ENCODE measurements at places on chromosomes 6 and 20.

DNA sequence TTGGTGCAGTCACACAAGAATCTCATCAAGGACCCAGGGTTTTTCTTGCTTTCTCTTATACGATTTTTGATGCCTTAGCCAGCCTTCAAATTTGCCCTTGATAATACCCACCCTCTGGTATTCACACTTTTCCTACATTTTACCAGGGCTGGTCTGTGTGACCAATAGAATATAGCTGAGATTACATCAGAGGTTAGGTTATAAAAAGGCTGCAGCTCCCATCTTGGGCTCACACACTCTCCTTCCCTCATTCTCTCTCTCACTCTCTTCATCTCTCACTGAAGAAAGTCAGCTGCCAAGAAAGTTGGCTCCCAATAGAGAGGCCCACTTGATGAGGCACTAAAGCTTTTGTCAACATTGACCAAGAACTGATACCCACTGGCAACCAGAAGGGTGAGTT is 4.1 kb upstream of the PNPLA1 start:
- DNase-seq, result no peak

GRCh38 chr6:112279031-112279935 is 24.9 kb upstream of the LAMA4 start:
- no peak for DNase-seq

GRCh38 chr6:72789145-72789544 is 167.3 kb downstream of the KCNQ5 start:
- no peak for DNase-seq

DNA sequence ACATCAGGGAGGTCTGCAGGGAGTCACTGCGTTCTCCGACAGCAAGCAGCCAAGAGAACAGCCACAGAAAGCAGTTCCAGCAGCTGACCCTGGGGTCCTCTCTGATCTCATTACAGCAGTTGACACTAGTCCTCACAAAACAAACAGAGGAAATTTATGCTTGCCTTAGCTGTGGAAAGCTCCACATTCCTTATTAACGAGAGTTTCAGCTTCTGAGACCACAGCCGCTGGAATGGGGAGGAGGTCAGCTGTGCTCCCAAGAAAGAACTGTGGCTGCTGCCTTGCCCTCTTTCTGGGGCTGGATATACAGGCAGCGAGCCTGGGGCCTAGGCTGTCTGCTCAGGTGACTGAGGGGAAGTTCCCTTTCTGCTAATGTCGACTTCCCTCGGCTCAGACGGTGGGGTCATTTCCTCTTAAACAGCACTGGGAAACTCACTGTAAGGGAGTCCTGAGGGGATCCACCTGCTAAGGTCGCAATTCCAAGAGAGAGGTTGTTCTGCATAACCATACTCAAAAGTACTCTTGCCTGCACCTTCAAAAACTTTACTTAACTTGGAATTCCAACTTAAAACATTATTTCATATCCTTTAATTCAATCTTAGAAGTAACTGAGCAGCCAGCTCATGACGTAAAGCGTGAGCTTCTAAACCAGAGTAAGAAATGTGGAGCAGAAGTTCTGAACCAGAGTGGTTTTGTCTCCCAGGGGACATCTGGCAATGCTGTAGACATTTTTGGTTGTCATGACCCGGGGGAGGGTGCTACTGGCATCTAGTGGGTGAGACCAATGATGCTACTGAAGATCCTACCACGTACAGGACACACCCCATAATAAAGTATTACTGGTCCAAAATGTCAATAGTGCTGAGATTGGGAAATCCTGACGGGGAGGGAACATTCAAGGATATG is 80.3 kb downstream of the BACH2 start:
- DNase-seq, result no peak

GRCh38 chr6:32244270-32244669 is 20.4 kb upstream of the NOTCH4 start:
- DNase-seq, result no peak

DNA sequence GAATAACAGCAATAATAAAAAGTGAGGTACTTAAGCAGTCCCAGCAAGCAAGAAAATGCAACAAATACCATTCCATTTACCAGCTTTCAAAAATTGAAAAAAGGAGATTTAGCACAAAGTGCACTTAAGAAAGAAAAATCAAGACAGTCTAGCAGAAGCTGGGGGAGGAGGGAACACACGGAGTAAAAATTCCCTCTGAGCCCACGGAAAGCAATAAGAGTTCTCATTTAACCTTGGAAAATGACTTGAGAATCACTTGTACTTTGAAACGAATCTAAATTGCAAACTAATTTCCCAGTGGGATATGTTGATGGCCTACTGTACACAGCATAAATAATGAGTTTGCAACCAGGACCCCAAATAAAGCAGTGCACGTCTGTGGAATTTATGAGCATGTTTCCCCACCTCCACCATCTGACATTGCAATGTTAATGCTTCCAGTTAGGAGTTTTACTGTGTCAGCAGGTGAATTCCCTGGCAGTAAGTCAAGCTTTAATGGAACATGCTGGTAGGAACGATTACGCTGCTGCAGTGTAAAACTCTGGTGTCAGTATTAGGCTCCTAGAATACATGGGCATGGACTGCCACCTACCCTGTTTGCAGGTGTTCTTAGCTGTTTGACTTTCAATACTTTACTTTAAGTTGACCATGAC is 386.8 kb downstream of the HDGFL1 start:
- no peak for DNase-seq

- no peak for DNase-seq
Observed at GRCh38 chr6:3800850-3801591, 48.2 kb upstream of the FAM50B start.

DNA sequence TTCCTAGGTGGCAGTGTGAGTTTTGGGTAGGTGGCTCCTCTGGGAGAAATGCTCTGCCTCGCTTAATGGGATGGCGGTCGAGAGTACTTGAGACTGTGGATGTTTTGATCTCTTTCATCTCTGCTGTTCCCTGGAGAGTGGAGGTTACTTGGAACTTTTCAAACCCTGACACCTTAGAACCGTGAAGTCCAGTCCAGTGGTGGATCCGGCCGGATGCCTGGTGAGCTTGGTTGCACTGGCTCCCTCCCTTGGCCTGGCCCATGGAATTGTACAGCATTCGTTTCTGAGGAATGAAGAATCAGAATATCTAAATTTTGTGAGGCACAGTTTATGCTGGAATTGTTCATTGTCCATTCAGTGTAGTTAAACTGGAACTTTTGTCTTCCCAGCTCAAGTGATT is 51.0 kb downstream of the CSE1L start:
- DNase-seq, result no peak

GRCh38 chr20:31869942-31870725 is at the start of the genes DUSP15 and TTLL9:
TSS of gene DUSP15 (minus strand) at chr20:31870527. CDS start at chr20:31870337, 190 bp downstream.
TSS of gene TTLL9 (plus strand) at chr20:31870634. CDS start at chr20:31871127, 493 bp downstream.
- no peak for DNase-seq

DNA sequence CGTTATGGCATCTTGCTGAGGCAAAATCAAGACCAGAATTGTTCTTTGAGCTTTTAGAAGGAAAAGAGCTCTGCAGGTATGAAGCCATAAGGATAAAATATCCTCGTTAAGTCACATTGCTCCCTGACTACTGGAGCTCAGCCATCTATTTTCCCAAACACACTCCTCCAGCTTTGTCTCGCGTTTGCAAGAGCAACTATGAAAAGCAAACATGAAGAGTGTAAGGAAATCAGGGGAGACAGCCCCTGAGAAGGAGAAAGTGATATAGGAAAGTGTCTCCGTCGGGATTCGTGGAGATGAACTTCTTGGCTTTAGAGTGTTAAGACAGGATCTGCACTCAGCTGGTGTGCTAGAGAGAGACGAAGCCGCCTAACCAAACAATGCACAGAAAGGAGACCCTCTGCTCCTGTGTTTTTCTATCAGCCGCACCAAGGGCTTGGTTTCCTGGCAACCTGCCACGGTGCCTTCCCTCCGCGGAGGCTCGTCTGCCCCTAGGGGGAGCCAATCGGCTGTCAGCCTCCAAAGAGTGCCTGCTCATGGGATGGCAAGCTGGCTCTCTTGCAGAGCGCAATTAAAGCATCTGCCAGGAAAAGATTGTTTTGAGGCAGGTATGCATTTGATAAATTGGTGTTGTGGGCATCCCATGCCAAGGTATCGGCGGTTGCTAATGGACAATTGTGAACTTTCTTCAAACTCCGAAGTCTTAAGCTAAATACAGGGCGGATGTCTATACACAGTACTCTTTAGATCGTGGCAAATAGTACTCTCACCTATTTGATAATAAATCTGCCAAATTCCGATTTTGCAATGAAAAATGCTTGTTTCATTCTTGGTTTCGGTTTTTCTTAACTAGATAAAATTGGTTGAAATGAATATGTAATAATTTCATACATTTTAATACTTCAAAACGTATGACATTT is 603.2 kb downstream of the RNF144B start:
- peak; percentile 69 for DNase-seq

DNA sequence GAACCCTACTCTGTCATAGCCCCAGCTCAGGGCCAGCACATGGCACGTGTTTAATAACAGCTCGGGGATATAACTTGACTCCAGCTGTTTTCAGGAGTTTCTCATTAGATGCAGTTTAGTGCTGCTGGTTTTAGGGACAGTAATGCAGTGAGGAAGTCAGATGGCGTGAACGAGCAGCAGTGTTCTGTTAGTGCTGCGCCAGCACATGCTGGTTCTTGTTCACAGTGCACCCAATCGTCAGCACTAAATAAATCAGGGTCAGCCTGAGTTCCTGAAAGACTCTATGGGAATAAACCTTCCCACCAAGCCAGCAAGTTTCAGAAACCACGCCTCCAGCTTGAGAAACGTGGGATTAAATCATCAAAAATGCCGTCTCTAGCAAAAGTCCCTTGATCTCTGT is 235.9 kb upstream of the SUPT3H start:
- no peak for DNase-seq

DNA sequence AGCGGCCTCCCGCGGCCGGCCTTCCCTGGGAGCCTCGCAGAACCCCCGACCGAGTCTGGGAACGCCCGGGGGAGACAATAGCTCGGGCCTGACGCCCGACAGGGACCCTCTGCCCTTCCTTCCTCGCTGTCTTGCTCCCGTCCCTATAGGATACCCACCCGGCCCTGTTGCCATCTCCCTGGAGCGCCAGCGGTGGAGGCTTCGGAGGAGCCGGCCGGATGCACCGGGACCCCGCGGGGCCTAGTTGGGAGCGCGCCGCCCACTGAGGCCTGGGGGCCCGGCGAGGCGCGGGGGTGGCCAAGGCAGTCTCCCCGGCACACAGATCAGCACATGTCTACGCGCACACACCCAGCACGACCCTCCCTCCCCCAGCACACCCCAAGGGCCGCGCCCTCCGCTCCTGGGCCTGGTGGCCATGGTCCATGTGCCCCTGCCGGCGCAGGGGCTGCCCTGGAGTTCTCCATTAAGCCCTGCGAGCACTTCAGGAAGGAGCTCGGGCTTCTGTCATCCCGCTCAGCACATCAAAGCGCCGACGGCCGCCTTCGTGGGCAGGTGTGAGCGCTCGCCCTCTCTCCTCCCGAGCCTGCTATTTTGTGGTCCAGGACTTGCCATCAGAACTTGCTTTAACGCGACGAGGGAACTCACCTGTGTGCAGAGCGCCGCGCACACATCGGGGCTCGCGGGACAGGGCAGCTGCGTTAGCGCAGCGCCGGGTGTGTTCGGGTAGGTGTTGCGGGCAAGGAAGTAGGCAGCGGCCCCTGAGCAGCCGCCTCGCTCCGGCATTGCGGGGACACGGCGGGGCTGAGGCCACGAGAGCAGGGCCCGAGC is 3.7 kb downstream of the FOXF2 start:
- DNase-seq, result no peak

DNA sequence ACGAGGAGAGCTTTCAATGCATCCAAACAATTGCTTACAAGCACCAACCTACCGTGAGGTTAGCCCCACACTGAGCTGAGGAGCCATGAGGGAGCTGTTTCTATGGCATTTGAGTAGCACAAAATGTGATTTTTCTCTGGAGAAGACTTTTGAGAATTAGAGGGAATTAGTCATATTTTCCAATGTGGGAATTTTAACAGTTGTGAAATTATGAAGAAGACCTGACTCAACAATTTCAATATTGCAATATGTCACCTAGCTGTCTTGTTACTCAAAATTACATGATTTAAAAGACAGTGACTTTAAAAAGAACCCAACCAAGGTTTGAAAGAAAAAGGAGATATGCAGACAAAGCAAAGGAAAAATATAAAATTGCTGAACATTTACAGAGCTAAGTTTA is 62.6 kb upstream of the LY86 start:
- DNase-seq, result no peak

- no peak for DNase-seq
Observed at GRCh38 chr6:32603888-32604287, 14.2 kb upstream of the HLA-DRB1 start.

GRCh38 chr6:127457456-127458064 is 1.6 kb downstream of the KIAA0408 start:
- no peak for DNase-seq

- no peak for DNase-seq
Observed at GRCh38 chr6:36028877-36029324, 1.3 kb downstream of the MAPK14 start.

DNA sequence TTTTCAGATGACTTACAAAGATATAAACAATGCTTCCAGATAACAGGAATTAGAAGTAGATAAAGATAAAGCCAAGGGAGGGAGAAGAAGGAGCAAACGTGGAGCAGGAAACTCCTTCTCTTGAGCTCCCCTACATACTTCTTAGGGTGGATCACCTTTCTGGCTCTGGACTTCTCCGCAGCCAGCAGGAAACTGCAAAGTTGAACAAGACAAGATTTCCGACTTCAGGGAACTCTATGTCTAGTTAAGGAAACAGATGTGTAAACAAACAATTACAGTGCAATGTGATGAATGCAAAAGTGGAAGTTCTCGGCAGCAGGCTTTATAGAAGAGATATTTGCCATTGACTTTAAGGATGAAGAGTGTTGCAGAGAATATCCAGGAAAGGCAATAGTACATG is 134.0 kb upstream of the MARCKS start:
- no peak for DNase-seq

GRCh38 chr6:73801652-73802268 is 105.8 kb downstream of the CD109 start:
- no peak for DNase-seq

DNA sequence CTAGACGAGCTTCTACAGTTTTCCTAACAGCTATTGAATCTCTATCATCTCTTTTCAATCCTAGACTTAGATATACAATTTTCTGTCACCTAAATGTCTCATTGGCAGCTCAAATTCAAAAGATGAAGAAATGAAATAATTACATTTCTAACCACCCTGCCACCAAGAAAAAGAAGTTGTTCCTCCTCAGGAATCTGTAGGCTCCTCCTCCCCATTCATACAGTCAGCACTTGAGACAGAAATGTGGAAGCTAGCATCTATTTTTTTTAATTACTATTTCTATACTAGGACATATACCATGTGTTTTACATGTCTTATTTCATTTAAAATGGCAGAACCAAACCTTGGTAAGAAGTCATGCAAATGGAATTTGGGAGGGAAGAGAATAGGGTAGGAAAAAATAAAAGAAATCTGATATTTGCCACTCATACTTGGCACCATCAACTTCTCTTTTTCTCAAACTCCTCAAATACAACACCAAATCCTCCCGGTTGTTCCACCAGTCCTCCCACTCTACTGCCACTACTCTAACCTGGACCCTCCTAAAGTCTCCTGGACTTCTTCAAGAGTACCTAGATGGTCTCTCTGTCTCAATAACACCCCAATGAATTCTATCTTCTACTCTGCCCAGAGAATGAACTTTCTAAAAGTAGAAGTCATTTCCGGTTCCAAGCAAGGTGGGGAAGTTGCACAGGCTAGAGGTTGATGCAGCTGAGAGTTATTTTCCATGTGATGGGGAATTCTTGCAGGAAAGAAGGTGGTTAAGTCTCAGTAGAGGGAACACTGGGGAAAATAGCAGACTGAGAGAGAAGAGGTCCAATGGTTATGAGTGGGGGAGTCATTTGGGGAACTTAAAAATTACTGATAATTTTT is 54.1 kb downstream of the ATXN1 start:
- no peak for DNase-seq

All from NCI-H187 (cell line).